H4 (cell line): ENCODE measurements at places on chromosomes 11 and 22. TPM values are rescaled to one million over a fixed set of nuclear protein-coding genes. Genes with fewer than 3 reads are reported as not detected.

EXPH5 gene
- total RNA-seq = 0.49 and 2.1 TPM in 2 replicates

MS4A4A gene
- total RNA-seq = 0.06 and 0.55 TPM in 2 replicates

TRIM66 gene
- total RNA-seq = 1.8 and 3.4 TPM in 2 replicates

POLDIP3 gene
- 20.2 and 27.8 TPM in 2 replicates for total RNA-seq

PANX2 gene
- 4.2 and 4.4 TPM in 2 replicates for total RNA-seq

UBXN1 gene
- total RNA-seq = 93.7 and 110 TPM in 2 replicates

MS4A4E gene
- total RNA-seq = not detected in 2 replicates

MMP27 gene
- total RNA-seq = not detected in 2 replicates

GRCh38 chr11:117061256-117061655, 37.0 kb downstream of the SIK3 start:
- DNase-seq = no peak

GRCh38 chr11:61068581-61068980, 33.7 kb upstream of the CD5 start:
- no peak for DNase-seq

- DNase-seq = no peak
These were observed 6.6 kb downstream of the ARHGAP8 start for GRCh38 chr22:44759001-44759400.

DNA sequence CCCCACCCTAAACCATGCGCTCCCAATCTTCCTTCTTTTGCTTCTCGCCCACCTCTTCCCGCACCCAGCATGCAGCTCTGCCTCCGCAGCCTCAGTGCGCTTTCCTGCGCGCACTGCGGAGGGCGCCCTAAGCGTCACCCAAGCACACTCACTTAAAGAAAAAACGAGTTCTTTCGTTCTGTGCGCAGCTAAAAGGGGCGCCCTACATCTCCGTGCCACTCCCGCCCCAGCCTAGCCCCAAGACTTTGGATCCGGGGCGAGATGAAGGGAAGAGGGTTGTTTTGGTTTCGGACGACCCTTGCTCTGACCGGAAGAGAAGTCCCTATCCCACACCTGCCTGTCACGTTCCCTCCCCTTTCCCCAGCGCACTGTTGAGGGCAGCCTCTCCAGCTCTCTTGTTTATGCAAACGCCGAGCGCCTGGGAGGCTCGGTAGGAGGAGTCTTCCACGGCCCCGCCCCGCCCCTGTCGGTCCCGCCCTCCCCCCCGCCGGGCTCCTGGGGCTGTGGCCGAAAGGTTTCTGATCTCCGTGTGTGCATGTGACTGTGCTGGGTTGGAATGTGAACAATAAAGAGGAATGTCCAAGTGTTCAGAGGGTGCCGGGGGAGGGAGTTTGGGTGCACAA, 5.3 kb downstream of the VSIG2 start:
- DNase-seq = no peak
